ENCODE measurements at places on chromosomes 2 and 18.
A peak's percentile ranks its signal among the peaks of the same experiment; 100 is the strongest.

DNA sequence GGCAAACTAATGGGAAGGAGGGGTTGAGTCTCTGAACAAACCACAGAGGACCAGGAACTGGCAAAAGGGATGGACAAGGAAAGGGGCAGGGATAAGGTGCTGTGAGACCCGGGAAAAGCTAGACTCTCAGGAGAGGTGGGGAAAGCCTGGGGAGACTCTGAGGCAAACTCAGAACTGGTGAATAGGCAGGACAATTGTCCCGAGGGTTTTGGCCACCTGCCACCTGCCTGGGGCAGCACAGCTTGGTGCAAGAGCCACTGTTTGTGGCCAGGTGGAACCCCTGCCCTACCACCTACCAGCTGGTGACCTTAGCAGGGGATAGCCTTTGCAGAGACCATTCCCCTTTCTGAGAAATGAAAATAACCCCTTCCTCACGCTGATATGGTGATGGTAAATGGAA lies 129.4 kb upstream of the ASB18 start:
- DNase-seq = no peak

GRCh38 chr2:147182260-147182659 lies 662.6 kb upstream of the ACVR2A start:
- DNase-seq = peak; percentile 48

DNA sequence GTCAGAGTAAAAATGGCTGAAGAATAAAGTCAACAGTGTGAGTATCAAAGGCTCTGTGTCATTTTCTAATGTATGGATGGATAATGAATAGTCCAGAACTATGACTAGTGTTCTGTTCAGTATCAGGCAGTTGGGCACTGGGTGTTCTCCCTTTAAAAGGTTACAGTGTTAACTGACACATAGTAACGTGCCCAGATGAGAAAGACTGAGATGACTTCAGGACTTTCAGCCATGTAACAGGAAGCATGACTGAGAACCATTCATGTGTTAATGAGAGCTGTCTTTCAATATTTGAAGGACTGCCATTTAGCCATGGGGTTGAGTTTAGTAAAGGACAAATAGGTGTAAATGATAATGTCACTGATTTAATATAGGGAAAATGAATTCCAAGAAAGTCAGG lies 187.1 kb downstream of the GULP1 start:
- DNase-seq = no peak

DNA sequence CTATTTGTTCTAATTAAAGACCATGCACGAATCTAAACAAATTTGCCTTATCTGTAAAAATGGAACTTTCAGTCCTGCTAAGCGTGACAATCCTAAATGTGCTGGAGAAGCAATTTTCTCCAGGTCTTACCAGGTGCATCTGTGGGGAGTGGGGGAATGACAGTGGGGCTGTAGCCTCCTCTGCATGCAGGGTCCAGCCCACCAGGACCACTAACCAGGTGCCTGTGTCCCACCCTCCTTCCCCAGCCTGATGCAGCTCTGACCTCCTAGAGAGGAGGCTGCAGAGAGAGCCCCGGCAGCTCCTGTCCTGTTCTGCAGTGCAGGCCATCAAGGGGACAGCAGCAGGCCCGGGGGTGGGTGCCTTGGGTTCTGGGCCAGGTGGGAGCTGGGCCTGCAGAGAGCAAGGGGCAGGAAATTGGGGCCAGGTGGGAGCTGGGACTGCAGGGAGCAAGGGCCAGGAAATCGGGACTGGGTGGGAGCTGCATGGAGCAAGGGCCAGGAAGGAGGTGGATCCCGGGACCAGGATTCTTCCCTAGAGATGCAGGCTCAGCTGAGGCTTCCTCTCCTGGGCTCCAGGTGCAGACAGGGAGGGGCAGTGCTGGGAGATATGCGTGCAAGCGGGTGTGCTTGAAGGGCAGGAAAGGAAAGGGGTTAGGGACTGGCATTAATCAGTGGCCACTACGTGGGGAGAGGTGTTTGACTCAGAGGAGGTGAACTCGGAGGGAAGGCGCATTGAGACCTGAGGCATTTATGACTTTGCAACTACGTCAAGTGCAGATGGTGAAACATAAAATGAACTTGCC lies 185.3 kb downstream of the ANKRD30B start:
- DNase-seq = no peak

GRCh38 chr2:15311201-15311907 lies 249.8 kb downstream of the NBAS start:
- no peak for DNase-seq

Measured in stimulated activated CD4-positive, alpha-beta T cell treated with anti-CD3 and anti-CD28 coated beads, Interleukin-4, amount 100 ng/mL, for 1 hour (primary cell).